ENCODE measurements at places on chromosomes 6 and 20. TPM values are rescaled to one million over a fixed set of nuclear protein-coding genes. Genes with fewer than 3 reads are reported as not detected.

- no peak for DNase-seq
These were observed 206.2 kb upstream of the MYLIP start for GRCh38 chr6:15922510-15923250.

Gene ZFAND3
- 21.5 TPM for total RNA-seq

DNA sequence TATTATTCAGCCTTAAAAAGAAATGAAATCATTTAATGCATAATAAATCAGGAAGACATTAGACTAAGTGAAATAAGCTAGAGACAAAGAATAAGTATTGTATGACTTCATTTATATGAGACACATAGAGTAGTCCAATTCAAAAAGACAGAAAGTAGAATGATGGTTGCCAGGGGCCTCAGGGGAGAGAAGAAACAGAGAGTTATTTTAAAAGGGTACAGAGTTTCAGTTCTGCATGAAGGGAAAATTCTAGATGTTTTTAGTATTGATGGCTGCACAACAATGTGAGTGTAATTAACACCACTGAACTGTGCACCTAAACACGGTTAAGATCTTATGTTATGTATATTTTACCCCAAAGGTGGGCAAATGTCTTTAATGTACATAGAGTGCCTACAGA, 1407.9 kb upstream of the MAP3K7 start:
- DNase-seq = no peak

GRCh38 chr20:11687546-11688292, 230.0 kb upstream of the BTBD3 start:
- no peak for DNase-seq

DNA sequence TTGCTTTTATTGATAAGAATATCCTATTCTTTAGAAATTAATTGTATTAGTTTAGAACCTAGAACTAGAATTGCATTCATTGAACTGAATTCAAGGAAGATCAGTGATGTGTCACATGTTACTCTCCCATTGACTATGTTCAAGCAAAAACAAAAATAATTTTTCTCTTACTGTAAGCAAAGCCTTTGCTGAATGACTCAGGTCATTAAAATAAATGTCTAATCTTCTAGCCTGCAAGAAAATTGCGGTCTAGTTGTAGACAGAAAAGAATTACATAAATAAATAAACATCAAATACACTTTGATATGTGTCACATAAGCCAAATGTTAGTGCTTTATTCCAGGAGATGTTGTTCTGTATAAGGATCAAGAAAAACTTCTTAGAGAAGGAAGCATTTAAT, 387.9 kb downstream of the ADGRB3 start:
- no peak for DNase-seq

DNA sequence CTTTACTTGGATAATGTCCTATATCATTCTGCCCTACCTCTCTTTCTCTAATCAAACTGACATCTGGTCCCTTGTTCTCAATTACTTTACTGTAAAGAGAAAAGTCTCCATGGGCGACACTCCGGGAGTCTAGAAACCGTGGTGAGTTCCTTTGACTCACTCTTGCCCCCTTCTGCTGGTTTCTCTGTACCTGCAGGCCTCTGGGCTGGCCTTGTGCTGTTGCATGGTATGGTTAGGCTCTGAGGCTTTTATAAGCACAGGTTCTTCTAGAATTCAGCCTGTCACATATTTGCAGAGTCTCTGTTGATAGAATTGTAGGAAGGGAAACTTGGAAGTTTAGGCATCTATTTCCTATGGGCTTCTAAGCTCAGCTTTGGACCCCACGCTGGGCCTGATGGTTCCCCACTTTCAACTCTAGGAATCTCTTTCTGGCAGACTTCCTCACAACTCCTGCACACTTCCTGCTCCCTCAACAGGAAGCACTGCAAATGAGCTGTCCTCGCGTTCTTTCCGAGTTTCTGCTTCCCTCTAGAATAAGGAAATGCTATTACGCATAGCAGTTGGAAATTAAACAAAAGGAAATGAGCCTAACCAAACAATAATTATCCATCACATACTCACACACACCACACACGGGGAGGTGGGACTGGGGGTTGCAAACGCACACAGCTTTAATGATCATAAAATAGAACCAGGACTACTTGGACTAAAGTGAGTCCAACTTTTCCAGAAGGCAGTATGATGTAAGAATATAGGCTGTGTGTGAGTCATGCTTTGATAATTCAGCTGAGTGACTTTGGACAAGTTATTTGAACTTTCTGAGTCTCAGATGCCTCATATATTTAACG, 683.3 kb downstream of the QKI start:
- DNase-seq = no peak

DNA sequence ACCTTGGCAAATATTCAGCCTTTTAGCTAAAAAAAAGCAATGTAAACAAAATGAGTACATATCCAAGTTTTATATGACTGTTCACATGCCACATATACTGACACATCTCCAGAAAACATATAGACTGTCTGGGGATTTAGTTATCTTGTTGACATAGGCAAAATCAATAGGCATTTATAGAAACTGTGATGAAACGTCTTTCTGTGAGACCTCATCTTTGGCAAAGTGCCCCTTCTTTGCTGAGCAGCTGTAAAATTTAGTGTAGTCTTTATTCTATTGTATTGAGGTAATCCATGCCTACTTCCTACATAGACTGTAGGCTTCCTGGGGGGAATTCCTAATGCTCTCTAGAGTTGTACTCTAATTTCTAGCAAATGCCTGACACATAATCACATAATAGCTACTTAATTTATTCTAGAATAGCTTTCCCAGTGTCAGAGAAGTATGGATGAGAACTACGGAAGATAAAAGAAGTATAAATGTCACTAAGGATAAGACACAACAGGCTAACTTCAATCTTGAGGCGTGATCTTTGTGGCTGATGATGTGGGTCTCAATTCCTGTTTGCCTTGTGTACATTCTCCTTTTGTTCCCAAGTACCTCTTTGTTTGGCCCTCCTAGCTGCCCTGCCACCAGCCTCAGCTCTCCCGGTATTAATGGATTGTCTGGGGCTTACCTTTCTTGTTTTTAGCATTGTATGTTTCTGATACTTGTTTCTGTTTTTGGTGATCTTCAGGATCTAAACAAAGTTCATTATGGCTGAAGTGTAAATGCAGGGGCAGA, 30.6 kb downstream of the PTCHD4 start:
- DNase-seq = no peak

DNA sequence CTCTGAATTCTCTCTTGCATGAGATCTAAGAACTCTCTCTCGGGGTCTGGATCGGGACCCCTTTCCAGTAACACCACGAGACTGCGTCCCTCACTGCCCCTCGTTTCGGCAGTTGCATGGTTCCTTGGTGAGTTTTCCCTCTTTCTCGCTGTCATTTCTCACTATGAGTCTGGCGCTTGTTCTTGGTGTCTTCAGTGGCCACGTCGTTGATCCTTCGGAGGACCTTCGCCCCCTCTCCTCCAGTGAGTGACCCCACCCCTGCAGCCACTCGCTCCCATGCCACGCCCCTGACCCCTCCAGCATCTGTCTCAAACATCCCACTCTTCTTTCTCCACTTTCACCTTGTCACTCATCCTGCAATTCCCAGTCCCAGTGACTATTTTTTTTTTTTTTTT, 23.0 kb downstream of the SYNJ2 start:
- DNase-seq = no peak

Gene KCNG1
- 10.2 TPM for total RNA-seq

GRCh38 chr6:140203661-140204147, 829.3 kb upstream of the CITED2 start:
- no peak for DNase-seq

DNA sequence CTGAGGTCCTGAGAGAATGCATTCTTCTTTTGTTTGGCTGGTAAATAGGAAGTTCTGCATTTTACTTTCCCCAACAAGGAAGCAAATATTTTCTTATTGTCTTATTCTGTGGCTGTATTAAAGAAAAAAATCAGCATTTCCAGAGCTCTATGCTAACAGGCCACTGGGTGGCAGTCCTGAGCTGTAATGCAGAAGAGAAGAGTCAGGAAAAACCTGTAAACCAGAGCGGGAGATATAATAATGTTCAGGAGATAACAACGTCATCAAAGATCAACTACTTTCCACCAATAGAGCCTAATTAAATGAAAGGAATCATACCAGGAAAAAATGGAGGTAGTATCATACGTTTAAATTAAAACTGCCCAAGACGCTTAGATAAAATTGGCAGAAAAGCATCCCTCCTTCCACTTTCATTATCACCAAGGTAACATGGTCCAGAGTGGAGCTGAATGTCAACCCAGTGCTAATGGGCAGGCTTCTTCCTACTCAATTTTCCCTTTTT, 55.6 kb upstream of the CARMIL1 start:
- peak; percentile 63 for DNase-seq

Gene ANKRD66
- total RNA-seq = not detected

GRCh38 chr20:1964659-1965405, 29.0 kb downstream of the PDYN start:
- DNase-seq = no peak

GRCh38 chr20:33828967-33829560, 17.9 kb downstream of the CHMP4B start:
- no peak for DNase-seq
